ENCODE measurements at places on chromosomes 7 and 10. TPM values are rescaled to one million over a fixed set of nuclear protein-coding genes. Genes with fewer than 3 reads are reported as not detected.

The BLNK gene
- polyA plus RNA-seq: not detected

The HELLS gene
- 147 TPM for polyA plus RNA-seq

The CFAP46 gene
- polyA plus RNA-seq: 2.6 TPM

The ENTPD1 gene
- 1.1 TPM for polyA plus RNA-seq

The TAS2R41 gene
- not detected for polyA plus RNA-seq

The CACUL1 gene
- polyA plus RNA-seq: 4.7 TPM

The FAM170B gene
- not detected for polyA plus RNA-seq

The TRPV5 gene
- polyA plus RNA-seq: 0.05 TPM

The GSTO2 gene
- polyA plus RNA-seq: 34.0 TPM

The INA gene
- 17.1 TPM for polyA plus RNA-seq

The ASZ1 gene
- polyA plus RNA-seq: not detected

The AGBL3 gene
- polyA plus RNA-seq: 1.1 TPM

The LIPN gene
- not detected for polyA plus RNA-seq

The PDE1C gene
- polyA plus RNA-seq: 0.11 TPM

Measured in H1 (cell line).